ENCODE measurements at places on chromosomes 2 and 18.
A peak's percentile ranks its signal among the peaks of the same experiment; 100 is the strongest.

GRCh38 chr2:157842106-157842879, 33.8 kb downstream of the ACVR1 start:
- DNase-seq = no peak

DNA sequence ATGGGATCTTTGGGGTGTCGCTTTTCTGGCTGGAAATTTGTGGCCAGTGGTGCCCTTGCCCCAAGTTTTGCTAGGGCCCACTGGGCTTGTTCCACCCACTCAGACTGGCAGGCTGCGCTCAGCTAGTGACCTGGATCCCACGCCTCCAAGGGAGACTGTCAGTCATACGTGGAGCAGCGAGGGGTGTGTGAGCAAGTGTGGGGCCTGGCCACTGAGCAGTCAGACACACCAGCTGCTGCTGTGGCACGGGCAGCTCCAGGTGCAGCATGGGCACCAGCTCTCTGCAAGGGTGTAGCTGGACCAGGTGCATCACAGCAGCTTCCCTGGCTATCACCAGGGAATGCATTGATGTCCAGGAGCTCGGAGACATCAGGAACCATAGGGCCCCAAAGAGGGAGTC, 327.0 kb downstream of the NR4A2 start:
- no peak for DNase-seq

GRCh38 chr2:47724221-47724981, 58.5 kb upstream of the MSH6 start:
- peak; percentile 60 for DNase-seq

GRCh38 chr18:63164396-63164795, 155.2 kb downstream of the BCL2 start:
- DNase-seq = no peak

DNA sequence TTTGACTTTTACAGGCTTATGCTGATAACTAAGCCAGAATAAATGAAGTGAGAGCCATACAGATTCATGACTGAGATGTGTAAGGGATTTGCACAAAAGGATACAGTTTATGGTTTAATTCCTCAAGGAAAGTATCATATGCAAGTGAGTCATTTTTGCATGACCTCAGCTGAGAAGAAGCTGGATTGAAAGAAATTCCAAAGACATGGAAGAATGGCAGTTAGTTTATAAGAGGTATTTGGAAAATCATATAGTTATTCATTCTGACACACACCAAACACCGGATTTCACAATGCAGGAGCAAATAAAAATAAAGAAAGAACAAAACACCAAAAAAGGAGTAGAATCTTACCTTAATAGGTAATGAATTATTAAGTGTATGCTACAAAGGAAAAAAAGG, 83.2 kb upstream of the RND3 start:
- no peak for DNase-seq

- DNase-seq = no peak
These were observed 3.4 kb downstream of the CGREF1 start for GRCh38 chr2:27115519-27115918.

GRCh38 chr2:122528958-122529705, 773.7 kb downstream of the TSN start:
- DNase-seq = no peak

DNA sequence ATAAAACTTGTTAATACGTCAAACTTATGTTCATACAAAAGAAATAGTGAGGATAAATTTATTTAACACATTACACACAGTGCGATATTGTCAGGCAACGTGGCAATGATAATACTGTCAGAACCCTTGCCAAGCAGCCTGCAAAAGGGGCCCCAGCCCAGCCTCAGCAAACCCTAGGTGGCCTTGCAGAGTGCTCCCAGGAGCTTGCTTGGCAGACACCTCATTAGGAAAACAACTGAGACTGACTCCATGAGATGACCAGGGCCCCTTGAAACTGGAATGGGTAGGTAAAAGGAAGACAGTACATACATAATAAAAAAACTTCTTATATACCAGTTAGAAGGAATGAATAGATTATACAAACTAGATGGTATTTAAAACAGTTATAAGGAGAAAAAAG, 136.6 kb upstream of the EPC2 start:
- DNase-seq = no peak

DNA sequence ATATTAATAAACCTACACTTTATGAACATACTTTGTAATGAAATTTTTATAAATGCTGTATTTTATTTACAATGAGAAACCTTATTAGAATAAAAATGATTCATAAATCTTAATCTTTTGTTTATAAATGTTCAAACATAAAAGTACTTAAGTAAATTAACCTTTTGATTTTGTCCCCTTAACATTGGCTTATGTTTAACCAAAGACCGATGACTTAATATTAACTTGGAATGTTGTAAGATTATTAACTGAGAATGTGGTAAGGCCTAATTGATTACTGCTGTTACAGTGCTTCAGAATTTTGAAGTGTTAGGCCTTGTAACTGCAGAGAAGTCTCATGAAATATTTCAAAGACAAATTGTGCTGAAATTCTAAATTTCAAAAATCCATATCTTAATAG, 5.7 kb downstream of the CPS1 start:
- no peak for DNase-seq

- DNase-seq = no peak
These were observed 172.8 kb downstream of the VAPA start for GRCh38 chr18:10086458-10087210.

GRCh38 chr2:240351826-240352426, 83.5 kb upstream of the GPC1 start:
- no peak for DNase-seq

GRCh38 chr2:121476684-121477083, 54.0 kb upstream of the RNU4ATAC start:
- DNase-seq = no peak

GRCh38 chr2:80324525-80324924, 20.0 kb upstream of the LRRTM1 start:
- no peak for DNase-seq

DNA sequence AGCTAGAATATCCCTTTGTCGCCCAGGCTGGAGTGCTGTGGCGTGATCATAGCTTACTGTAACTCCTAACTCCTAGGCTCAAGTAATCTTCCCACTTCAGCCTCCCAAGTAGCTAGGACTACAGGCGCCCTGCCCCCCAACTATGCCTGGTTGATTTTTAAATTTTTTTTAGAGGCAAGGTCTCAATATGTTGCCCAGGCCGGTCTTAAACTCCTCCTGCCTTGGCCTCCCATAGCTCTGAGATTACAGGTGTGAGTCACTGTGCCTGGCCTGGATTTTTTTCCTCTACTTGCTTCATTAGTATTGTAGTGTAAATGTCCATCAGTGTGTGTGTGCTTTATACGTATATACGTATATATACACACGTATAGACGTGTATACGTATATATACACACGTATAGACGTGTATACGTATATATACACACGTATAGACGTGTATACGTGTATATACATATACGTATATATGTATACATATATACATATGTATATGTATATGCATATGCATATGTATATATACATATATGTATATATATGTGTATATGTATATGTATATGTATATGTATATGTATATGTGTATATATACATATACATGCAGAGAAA, 124.4 kb downstream of the DIS3L2 start:
- DNase-seq = no peak

GRCh38 chr2:158649846-158650245, 145.3 kb upstream of the DAPL1 start:
- DNase-seq = no peak

DNA sequence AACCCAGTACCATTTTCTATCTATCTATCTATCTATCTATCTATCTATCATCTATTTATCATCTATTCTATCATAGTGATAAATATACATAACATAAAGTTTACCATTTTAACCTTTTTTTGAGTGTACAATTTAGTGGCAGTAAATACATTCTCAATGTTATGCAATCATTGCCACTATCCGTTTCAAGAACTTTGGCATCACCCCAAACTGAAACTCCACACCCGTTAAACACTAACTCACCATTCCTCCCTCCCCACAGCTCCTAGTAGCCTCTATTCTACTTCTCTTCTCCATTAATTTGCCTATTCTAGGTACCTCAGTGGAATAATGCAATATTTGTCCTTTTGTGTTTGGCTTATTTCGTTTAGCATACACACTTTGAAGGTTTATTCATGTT, 82.5 kb upstream of the KCNE4 start:
- DNase-seq = no peak

DNA sequence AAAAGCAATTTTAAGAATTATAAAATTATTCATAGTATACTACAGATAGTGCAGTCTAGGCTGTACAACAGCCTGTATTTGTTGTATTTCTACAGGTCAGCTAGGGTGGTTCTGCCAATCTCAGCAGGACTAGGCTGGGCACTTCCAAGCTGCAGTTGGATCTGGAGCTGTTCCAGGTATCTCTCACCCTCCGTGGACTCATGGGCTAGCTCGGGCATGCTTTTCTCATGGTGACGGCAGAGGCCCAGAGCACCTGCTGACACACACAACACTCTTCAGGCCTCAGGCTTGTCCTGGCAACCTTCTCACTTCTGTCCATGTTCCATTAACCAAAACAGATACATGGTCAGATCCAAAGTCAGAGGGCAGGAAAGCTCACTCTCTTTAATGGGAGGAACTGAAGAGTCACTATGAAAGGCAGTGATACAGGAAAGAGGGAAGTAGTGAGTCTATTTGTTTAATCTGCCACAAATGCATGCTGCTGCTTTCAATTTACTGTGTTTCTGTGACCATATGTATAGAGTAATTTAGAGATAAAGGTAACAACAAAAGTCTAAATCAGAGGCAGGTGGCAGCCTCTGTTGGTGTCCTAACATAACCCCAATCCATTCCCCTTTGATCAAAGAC, 462.4 kb upstream of the ACVR2A start:
- no peak for DNase-seq

DNA sequence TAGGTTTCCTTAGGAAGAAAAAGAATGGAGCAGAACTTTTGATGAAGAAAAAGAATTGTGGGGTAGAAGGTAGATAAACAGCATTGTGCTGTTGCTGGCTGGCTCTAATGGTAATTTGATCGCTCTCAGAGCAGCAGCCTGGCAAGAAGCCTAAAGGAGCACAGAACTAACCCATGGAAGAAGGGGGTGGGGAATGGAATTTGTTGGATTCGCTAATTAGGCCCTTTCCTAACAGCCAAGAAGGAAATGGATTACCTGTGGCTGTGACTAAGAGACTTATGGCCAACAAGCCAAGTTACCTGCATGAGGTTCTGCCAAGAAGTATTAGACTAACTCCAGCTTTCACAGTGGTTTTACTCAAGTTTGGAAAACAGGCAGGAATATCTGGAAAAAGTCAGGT, 210.6 kb downstream of the IKZF2 start:
- DNase-seq = no peak

- DNase-seq = no peak
These were observed 221.3 kb upstream of the CTAGE1 start for GRCh38 chr18:22639026-22639463.

DNA sequence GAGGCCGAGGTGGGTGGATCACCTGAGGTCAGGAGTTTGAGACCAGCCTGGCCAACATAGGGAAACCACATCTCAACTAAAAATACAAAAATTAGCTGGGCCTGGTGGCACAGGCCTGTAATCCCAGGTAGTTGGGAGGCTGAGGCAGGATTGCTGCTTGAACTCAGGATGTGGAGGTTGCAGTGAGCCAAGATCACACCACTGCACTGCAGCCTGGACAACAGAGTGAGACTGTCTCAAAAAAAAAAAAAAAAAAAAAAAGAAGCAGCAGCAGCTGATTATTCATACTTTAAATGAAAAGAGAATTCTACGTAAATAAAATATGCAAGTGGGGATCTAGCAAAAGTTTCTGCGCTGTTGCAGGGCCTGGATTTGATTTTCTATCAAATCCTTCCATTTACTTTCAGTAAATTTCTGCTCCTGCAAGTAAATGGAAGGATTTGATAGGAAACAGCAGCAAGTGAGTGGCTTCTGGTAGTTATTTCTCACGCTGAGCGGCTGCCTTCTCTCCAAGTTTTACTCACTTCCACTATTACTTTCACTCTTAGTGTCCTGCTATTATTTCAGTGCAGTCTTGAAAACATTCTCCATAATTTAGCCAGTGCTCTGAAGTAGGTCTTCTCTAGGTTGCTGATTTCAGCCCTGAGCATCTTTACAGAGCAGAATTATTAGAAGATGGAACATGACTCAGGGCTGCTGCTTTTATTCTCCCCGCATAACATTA, 68.4 kb downstream of the SLC16A14 start:
- DNase-seq = no peak

DNA sequence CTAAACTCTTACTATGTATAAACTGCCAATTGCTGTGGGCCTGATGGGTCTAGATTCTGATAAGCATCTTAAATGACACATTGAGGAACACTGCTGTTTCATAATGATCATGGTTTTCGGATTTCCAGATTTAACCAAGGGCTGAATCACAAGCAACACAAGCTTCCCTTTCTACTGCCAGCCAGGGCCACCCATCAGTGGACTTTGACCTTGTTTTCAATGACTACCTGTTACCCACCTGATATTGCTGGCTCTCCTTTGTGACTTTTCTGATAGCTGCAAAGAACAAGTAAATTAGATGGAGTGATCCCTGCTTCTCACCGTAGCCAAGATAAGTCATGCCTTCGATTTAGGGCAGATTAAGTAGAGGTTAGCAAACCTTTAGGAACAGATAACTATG, 259.0 kb downstream of the PAX3 start:
- DNase-seq = no peak

Data from suppressor macrophage treated with lipopolysaccharide for 1 hour (primary cell).